Mesenteric fat pad (tissue), 1 donor: ENCODE measurements at places on chromosomes 6 and 20. TPM values are rescaled to one million over a fixed set of nuclear protein-coding genes. Genes with fewer than 3 reads are reported as not detected.

HLA-DOA gene
- 5.0 TPM for total RNA-seq

DNA sequence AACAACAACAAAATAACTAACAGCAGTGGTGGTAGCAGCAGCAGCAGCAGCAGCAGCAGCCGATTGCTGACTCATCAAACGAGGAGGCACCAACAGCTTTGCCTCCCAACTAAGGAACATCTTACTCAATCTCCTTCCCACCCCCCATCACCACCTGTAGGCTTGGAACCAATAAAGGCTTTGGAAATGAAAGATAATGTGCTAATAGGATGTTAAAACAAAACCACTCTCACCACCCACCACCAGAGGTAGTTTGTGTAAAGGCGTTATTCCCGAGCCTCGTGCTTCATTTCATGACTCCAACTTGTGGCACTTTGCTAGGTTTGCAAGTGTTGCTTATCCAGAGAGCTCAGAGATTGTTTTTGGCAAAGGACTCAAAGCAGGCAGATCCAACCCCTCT, 346.5 kb downstream of the CD83 start:
- DNase-seq: no peak

DNA sequence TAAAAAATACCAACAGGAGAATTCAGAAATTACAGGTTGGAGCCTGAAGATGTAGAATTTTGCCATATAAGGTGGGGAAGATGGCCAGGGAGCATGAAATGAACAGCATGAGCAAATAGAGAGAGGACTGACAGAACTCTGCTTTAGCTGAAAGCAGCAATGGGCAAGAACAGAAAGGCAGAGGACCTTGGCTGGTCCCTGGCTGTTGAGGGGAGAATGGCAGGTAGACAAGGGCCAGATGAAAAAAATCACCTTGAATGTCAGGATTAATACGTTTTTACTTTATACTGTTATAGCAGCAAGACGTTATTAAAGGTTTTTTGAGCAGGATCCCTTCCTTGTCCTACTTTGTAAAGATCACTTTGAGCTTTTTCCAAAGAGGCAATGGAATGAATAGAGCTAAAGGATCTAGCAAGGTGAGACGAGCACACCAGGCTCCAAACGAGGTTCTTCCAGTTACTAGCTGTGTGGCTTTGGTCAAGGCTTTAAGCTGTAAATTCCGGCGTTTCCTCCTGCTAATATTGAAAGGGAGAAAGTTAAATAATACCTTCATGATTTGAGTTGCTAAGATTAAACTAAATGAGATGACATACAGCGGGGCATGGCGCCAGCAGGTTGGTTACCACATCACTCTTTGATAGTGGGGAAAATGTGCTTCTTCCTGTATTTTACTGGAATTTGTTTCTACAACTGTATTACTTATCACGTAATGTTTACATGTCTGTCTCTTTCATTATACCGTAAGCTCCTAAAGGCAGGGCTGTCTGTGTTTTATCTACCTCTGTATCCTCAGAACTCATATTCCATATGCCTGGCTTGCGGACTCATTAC, 776 bp downstream of the PPIL1 start:
- no peak for DNase-seq

GRCh38 chr6:15077006-15077405, 168.9 kb upstream of the JARID2 start:
- no peak for DNase-seq

- DNase-seq: no peak
Observed at GRCh38 chr20:56716806-56717205, 87.7 kb downstream of the TFAP2C start.

PROKR2 gene
- total RNA-seq: not detected

- no peak for DNase-seq
Observed at GRCh38 chr6:131080084-131080483, 17.0 kb upstream of the EPB41L2 start.

DNA sequence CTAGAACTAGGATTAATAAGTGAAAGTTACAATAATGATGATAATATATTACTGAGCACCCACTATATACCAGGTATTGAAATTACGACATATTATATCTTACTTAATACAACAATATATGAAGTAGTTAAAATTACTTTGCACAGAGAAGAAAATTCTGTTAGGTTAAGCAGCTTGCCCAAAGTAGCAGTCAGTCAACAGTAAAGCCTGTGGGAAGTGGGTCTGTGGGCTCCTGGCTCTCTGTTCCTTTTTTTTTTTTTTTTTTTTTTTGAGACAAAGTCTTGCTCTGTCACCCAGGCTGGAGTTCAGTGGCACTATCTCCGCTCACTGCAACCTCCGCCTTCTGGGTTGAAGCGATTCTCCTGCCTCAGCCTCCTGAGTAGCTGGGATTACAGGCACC, 4.8 kb upstream of the GTF2H4 start:
- DNase-seq: no peak

TAF11 gene
- total RNA-seq: 17.3 TPM

IPCEF1 gene
- total RNA-seq: 1.5 TPM

DNA sequence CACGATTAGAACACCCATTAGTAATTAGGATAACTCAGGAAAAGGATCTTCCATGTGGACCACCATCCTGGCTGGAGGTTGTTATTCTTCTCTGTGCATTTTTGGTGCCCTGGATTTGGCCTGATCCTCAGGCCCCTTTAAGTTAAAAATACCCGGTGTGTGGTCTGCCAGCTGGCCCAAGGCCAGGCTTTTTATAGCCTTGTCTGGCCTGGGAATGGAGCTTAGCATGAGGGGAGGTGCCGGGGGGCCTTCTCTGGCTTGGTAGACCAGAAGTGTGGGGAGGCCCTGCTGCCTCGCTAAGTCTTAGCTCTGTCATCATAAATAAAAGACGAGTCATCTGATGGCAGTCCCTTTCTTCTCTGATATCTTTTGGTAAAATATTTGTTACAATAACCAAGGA, 71.4 kb downstream of the ARID1B start:
- no peak for DNase-seq

ATP6V1G2 gene
- total RNA-seq: 1.1 TPM

GRCh38 chr6:25717866-25718740, 36.4 kb upstream of the SLC17A4 start:
- DNase-seq: no peak

GRCh38 chr6:38984723-38985122, 63.9 kb upstream of the GLP1R start:
- no peak for DNase-seq

DNA sequence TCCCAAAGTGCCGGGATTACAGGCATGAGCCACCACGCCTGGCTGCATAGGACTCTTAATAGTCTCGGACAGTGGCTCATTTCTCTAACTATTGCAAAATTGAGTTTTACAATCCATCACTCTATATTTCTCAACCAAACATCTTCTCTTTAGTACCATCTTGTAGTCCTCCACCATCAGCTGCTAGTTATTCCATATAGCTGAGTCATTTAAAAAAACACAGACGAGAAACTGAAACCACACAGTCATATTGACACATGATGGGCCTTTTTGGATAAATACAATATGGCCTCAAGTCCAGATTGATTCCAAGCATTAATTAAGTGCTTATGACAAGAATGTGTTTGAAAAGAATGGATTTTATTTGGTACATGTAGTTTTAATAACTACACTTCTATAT, 599.1 kb downstream of the MEI4 start:
- DNase-seq: no peak
